ENCODE measurements at places on chromosomes 13 and 19.

- DNase-seq, result no peak
Observed at GRCh38 chr13:48646791-48647190, 6.9 kb upstream of the CYSLTR2 start.

- DNase-seq, result no peak
Observed at GRCh38 chr13:40706439-40706838, 40.0 kb upstream of the FOXO1 start.

DNA sequence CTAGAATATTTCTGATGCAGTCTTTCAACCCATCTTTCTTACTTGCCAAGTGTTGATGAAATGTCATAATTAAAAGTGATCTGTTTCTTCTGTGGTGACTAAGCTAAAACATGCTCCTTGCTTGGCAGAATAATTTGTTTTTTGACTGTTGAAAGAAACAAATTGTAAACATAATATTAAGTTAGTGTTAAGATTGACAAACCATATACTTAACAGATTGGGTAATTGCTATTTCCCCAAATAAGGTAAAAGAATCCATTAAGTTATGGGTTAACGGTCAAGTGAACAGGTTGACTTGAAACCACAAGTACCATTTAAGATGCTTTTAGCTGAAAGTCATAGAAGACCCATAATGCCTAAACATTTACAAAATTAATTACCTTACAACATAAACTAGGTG, 62.9 kb downstream of the TEX26 start:
- no peak for DNase-seq

DNA sequence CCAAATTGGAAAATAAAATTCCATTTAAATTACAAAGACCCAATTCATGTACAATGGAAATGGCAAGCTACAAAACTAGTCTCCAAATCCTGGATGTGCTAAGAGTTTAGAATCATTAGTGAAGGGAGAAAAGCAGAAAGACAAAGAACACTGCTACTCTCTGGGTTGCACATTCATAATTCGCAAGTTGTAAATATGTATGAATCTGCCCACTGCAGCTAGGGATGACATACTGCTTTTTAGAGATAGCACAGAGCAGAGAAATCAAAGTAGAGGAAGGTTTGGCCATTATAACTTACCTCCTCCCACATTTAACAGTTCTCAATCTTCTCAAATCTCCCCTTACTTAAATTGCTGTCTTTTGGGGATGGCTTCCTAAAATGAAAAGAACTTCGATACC, 231.1 kb downstream of the ENOX1 start:
- no peak for DNase-seq

GRCh38 chr13:102724923-102725322, 30.1 kb upstream of the METTL21C start:
- no peak for DNase-seq

GRCh38 chr19:54319892-54320670, 7.1 kb upstream of the LILRA5 start:
- DNase-seq, result no peak

Measured in stimulated activated CD4-positive, alpha-beta T cell treated with anti-CD3 and anti-CD28 coated beads, Interleukin-15, amount 100 ng/mL, for 1 hour (primary cell).